ENCODE measurements at places on chromosomes 7 and 10. TPM values are rescaled to one million over a fixed set of nuclear protein-coding genes. Genes with fewer than 3 reads are reported as not detected.

The ADRB1 gene
- 81.6 TPM for total RNA-seq

The PSD gene
- 7.3 TPM for total RNA-seq

The CALHM1 gene
- not detected for total RNA-seq

The FAM20C gene
- 35.8 TPM for total RNA-seq

The ERVW-1 gene
- total RNA-seq, result not detected

DNA sequence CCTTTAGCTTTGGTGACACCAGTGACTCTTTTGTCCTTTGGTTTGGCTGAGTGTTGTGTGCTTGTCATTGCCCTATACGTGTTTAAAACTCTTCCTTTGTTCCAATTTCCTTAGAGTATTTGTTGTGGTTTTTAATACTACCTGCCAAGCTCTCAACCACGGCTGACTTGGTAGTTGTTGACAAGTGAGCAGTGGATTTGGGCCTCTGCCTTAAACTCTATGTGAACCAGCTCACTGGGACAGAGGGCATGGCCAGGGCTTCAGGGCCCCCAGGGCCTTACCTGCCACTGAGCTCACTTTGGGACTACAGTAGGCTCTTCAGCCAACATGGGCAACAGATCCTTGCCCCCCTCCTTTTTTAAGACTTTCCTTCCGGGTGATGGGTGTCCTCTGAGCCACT, 9.6 kb upstream of the DMBT1 start:
- DNase-seq, result no peak
- H3K27me3 ChIP-seq, result no peaks in the 10 kb centered on the region
- no peaks in the 10 kb centered on the region for H3K36me3 ChIP-seq
- no peak overlapping the region for H3K27ac ChIP-seq
- H3K4me1 ChIP-seq, result no peaks in the 10 kb centered on the region
- no peak overlapping the region for H3K4me3 ChIP-seq

DNA sequence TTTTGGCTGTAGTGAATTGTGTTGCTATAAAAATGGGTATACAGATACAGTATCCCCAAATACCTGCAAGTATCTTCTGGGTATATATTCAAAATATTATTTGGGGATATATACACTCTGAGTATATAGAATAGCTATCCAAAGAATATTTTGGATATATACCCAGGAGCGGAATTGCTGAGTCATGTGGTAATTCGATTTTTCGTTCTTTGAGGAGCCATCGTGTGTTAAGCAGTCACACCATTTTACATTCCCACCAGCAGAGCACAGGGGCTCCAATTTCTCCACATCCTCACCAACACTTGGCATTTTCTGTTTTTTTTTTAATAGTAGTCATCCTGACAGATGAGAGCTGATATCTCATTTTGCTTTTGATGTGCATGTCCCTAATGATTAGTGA, 61.9 kb downstream of the TEX36 start:
- H3K27me3 ChIP-seq, result no peaks in the 10 kb centered on the region
- H3K27ac ChIP-seq, result no peak overlapping the region
- H3K36me3 ChIP-seq, result no peaks in the 10 kb centered on the region
- no peak overlapping the region for H3K4me3 ChIP-seq
- no peak for DNase-seq

DNA sequence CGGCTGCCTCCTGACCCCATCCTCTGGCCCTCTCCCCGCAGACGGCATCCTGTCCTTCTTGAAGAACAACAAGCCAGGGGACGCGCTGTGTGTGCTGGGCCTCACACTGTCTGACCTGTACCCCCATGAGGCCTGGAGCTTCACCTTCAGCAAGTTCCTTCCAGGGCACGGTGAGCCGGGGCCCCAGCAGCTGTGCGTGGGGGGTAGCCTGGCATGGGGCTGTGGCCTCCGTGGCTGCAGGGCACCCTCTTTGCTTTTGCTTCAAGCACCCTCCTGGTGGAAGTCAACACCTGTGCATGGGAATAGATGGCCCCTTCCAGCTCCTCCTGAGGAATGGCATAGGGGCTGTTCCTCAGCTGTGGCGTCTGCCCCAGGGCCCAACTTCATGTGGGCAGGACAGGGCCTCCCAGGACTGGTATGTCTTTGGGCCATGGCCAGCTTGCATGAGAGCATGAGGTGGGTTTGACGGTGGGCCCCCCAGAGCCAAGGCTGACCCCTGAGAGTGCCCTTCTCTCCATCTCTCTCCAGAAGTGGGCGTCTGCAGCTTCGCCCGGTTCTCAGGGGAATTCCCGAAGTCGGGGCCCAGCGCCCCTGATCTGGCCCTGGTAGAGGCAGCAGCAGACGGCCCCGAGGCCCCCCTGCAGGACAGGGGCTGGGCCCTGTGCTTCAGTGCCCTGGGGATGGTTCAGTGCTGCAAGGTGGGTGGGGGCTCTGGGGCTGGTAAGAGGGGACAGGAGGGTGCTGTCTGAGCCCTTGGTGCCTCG, 20.7 kb downstream of the AMZ1 start:
- DNase-seq, result no peak
- H3K27me3 ChIP-seq, result no peaks in the 10 kb centered on the region
- no peaks in the 10 kb centered on the region for H3K4me1 ChIP-seq
- no peak overlapping the region for H3K27ac ChIP-seq
- no peaks in the 10 kb centered on the region for H3K36me3 ChIP-seq

DNA sequence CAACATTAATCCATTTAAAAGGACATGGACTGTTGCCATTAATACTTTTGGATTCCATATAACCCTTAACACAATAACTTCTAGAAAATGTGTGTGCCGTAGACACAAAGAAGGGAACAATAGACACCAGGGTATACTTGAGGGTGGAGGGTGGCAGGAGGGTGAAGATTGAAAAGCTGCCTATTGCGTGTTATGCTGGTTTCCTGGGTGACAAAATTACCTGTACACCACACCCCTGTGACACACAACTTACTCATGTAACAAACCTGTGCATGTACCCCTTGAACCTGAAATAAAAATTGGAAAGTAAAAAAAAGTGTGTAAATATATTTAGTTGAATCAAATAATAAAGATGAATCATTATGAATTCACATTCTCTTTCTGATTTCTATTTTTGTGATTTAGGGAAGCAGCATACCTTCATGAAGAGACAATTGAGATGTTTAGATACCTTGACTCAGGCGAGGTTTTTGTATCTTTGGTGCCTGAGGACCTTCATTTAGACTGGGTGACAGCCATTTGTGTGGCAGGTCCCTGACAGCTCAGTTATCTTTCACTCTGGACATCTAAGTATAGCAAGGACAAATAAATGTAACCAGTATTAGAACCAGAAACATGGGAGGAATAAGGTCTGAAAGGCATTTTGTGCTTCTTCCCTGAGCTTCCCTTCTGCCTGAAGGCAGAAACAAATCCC, 28.7 kb downstream of the GIMAP8 start:
- no peaks in the 10 kb centered on the region for H3K27me3 ChIP-seq
- H3K36me3 ChIP-seq, result no peaks in the 10 kb centered on the region
- H3K4me3 ChIP-seq, result no peak overlapping the region

DNA sequence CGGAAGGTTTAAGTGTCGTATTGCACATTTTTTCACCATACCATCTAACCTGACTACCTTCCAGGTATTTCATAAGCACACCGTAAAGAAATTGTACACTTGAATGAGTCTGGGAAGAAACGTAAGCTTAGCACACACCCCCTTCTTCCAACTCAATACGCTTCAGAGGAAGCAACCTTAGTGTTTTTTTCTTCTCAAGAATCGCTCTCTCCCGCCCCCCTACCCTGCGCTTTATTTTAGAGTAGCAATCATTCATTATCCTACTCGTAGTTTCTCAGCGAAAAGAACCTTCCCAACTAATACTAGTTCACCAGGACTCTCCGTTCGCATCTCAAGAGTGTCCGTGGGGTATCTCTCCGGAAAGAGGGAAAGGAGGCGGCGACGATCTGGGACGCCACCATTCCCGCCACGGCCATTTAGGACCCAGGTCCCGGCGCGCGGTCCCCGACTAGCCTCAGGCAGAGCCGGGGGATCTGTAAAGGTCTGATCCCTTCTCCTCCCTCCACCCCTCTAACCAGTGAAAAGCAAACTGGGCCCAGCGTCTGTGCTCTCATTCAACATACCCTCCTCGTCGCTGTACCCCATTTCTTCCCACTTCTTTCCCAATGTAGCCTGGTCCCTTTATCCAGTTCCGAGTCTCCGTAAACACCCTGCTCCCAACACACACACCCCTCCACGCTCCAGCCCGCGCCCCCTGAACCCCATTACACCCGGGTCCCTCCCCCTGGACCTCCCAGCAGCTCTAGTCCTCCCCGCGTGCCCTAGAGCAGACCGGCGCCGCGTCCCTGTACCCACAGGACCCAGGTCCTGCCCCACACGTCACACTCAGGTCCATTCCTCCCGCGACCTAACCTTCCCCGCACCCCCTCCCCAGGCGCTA, 16.0 kb downstream of the MYOZ1 start:
- H3K4me3 ChIP-seq, result peak overlapping the region; percentile 78
- H3K27me3 ChIP-seq, result no peaks in the 10 kb centered on the region
- peaks cover 6% of the 10 kb centered on the region for H3K4me1 ChIP-seq
- H3K27ac ChIP-seq, result peak overlapping the region; percentile 84
- no peaks in the 10 kb centered on the region for H3K36me3 ChIP-seq

DNA sequence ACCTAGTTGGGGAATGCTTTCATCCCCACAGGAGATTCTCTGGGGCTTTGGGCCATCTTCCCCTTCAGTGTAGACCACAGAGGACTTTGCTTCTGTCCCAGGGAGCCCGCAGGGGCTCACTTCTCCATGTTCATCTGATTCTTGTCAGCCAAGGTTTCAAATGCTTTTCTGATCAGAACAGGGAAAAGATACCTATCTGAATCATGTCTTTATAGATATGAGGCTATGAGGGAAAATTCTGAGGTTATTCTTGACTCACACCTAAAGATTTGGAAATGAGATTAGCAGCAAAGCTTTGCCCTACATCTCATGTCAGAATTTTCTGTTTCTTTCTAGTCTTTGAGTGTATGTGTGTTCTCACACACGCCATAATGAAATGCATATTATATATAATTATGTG, 53.3 kb downstream of the FIGNL1 start:
- no peaks in the 10 kb centered on the region for H3K36me3 ChIP-seq
- no peak overlapping the region for H3K4me3 ChIP-seq
- H3K4me1 ChIP-seq, result no peaks in the 10 kb centered on the region
- DNase-seq, result no peak
- no peak overlapping the region for H3K27ac ChIP-seq
- peaks cover 63% of the 10 kb centered on the region for H3K27me3 ChIP-seq

- H3K4me1 ChIP-seq, result no peaks in the 10 kb centered on the region
- no peaks in the 10 kb centered on the region for H3K36me3 ChIP-seq
- H3K27ac ChIP-seq, result no peak overlapping the region
- H3K27me3 ChIP-seq, result no peaks in the 10 kb centered on the region
Observed at GRCh38 chr10:36147529-36147928, 505.4 kb upstream of the FZD8 start.

DNA sequence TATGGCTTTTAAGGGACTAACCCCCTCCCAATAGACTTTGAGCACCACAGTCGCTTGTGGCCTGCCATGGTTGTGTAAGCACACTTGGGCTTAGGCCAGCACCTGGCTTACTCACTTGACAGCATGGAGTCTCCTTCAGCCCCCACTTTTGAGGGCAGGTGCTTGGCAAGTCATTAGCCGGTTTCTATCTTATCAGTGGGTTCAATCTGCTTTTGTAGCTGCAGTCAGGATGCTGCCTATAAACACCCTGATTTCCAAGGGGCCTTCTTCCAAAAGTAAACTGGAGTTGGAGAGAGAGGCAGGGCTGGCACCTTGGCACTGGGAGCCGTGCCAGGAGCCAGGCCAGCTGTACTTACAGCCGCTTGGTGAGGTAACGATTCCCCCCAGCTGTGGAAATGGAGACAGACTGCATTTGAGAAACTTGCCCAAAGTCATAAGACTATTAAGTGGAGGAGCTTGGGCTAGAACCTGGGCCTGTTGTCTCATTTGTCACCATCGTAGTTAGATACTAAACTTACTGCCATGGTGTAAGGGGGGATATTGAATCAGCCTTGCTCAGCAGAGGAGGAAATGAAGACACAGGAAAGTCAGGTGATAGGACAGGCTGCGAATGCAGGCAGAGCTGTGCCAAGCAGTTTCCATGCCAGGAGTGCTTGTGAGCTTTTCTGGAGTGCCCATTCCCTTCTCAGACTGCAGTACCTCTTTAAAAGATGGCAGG, 92.2 kb upstream of the EFCAB10 start:
- H3K4me3 ChIP-seq, result no peak overlapping the region
- H3K27ac ChIP-seq, result no peak overlapping the region
- H3K4me1 ChIP-seq, result peaks cover 42% of the 10 kb centered on the region
- DNase-seq, result no peak
- H3K27me3 ChIP-seq, result no peaks in the 10 kb centered on the region
- H3K36me3 ChIP-seq, result no peaks in the 10 kb centered on the region

GRCh38 chr7:94344826-94345225, 49.9 kb upstream of the COL1A2 start:
- peaks cover 28% of the 10 kb centered on the region for H3K4me1 ChIP-seq
- no peak for DNase-seq

DNA sequence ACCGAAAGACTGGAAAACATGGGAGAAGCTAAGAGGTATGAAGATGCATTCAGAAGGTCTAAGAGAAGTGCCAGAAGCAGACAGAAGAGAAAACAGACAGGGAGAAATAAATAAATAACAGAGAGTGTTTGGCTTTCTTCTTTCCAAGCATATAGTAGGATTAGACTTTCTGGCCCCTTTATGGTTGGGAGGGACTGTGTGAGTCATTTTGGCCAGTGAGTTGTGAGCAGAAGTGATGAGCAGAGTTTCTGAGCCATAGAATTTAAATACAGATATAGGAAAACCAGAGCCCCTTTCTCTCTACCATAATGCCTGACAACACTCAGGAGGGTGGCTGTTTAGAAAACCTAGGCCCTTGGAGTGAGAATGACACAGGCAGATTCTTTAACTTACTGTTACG, 171.0 kb downstream of the PPP1R17 start:
- H3K4me1 ChIP-seq, result no peaks in the 10 kb centered on the region
- no peak overlapping the region for H3K4me3 ChIP-seq
- no peak overlapping the region for H3K27ac ChIP-seq

DNA sequence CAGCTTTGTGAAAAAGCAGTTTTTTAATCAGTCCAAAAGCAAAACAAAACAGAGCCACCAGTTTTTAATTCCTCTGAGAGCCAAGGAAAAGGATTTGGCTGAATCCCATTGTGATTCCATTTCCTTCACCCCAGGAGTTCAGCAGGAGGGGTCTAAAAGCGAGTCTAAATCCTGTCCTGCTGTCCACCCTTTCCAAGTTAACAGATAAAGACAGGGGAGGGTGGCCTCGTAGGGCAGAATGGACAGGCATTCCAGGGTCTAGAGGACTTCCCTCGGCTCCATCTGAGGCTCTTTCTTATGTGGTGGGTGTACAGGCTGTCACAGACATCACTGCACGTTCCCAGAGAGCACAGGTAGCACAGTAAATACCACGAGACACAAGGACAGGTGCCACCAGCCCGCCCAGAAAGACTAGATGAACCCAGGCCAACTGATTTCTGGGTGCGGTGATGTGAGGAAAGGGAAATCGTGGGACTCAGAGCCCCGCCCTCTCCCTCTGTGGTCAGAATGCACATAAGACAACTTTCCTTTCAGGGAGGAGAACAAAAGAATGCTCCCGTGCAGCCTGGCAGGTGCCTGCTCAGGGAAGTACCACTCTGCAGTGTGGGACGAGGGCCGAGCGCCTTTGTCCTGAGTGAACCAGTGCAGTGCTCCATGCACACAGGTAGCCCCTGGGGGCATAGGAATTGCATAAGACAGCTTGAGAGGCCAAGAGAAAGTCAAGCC, 119.7 kb downstream of the ABLIM1 start:
- H3K27me3 ChIP-seq, result no peaks in the 10 kb centered on the region
- peak; percentile 27 for DNase-seq
- H3K4me3 ChIP-seq, result no peak overlapping the region
- H3K27ac ChIP-seq, result no peak overlapping the region
- no peaks in the 10 kb centered on the region for H3K36me3 ChIP-seq
- H3K4me1 ChIP-seq, result peaks cover 10% of the 10 kb centered on the region

All from A673 (cell line).